Right lung (tissue), 10 donors: ENCODE measurements at places on chromosomes 7 and 10.
A peak's percentile ranks its signal among the peaks of the same experiment; 100 is the strongest.

DNA sequence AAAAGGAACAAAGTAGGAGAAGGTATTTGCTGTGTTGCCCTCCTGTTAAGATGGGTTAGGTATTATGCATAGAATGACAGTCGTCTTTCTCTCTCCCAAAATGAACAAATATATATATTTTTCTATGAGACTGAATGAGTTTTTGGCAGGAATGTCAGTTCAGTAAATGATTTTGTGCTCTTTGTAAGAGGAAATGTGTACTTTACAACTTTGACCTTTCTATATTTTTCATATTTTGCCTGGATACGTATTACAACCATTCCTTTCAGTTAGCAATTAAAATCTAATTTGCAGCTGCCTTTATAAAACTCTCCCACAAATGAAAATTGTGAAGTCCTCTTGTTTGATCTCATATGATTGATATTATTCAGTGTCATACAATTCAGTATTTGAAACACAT lies 336.6 kb upstream of the MEOX2 start:
- no peak for DNase-seq

GRCh38 chr7:113715981-113716856 lies 202.6 kb downstream of the PPP1R3A start:
- DNase-seq = no peak

- no peak for DNase-seq
These were observed 64.7 kb upstream of the TNRC18 start for GRCh38 chr7:5488286-5488878.

GRCh38 chr7:39465055-39465929 lies 100.9 kb upstream of the YAE1 start:
- peak; percentile 27 for DNase-seq

GRCh38 chr7:20722941-20723340 lies 63.7 kb downstream of the SP8 start:
- DNase-seq = no peak

DNA sequence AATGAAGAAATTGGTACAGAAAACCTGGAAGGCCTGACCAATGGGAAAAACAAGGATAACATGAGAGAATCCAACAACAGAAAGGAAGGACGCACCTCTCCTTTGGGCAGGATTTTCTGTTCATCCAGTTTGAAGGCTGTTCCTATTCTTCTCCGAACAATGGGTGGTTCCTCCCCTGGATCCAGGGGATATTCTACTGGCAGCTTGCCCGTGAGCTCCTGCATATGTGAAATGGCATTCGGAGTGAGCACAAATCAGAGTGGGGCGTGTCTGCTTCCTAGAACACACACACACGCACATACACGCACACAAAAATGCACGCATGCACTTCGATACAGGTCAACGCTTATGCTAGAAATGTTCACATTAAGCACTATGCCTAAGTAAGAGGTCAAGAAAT lies 83.5 kb downstream of the PRPF18 start:
- DNase-seq = no peak

- DNase-seq = no peak
These were observed 31.0 kb upstream of the FAM13C start for GRCh38 chr10:59393349-59393748.

DNA sequence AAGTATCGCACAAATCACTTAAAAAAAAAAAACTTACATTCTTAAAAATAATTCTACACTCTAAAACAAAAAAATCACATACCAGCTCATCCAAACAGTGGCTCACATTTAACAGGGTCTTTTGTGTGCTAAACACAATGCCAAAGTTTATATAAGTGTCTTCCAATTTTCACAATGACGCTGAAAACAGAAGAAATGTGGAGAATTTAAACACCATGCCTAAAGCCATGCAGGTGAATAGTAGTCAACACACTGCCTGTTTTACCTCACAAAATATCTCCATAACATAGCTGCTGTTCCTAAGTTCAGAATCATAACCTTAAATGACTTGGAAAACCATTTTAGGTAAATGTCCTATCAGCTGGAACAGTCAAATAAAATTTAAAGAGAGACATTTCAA lies 55.0 kb downstream of the GRB10 start:
- no peak for DNase-seq
